Activated T-cell treated with anti-CD3 and anti-CD28 coated beads, Interleukin-2, amount 50 U/mL, for 4 hours (primary cell): ENCODE measurements at places on chromosomes 12 and 14. TPM values are rescaled to one million over a fixed set of nuclear protein-coding genes. Genes with fewer than 3 reads are reported as not detected.
A peak's percentile ranks its signal among the peaks of the same experiment; 100 is the strongest.

- no peak for DNase-seq
Observed at GRCh38 chr12:107275530-107275929, 182.2 kb upstream of the CRY1 start.

DNA sequence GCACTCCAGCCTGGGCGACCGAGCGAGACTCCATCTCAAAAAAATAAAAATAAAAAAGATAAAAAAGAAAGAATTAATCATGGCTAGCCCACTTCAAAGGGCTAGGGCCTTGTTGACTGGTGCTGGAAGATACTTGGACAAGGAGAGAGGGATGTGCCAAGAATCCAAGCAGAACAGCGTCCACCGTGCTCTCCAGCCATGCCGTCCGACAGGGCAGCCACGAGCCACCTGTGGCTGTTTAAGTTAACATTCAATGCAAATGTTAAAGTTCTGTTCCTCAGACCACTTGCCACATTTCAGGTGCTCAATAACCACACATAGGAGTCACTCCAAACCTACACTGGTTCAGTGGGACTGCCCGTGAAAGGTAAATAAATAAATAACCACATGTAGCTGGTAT is 21.4 kb downstream of the SLC6A13 start:
- DNase-seq: no peak

GRCh38 chr12:87509237-87509820 is 519.9 kb downstream of the C12orf50 start:
- DNase-seq: no peak

DNA sequence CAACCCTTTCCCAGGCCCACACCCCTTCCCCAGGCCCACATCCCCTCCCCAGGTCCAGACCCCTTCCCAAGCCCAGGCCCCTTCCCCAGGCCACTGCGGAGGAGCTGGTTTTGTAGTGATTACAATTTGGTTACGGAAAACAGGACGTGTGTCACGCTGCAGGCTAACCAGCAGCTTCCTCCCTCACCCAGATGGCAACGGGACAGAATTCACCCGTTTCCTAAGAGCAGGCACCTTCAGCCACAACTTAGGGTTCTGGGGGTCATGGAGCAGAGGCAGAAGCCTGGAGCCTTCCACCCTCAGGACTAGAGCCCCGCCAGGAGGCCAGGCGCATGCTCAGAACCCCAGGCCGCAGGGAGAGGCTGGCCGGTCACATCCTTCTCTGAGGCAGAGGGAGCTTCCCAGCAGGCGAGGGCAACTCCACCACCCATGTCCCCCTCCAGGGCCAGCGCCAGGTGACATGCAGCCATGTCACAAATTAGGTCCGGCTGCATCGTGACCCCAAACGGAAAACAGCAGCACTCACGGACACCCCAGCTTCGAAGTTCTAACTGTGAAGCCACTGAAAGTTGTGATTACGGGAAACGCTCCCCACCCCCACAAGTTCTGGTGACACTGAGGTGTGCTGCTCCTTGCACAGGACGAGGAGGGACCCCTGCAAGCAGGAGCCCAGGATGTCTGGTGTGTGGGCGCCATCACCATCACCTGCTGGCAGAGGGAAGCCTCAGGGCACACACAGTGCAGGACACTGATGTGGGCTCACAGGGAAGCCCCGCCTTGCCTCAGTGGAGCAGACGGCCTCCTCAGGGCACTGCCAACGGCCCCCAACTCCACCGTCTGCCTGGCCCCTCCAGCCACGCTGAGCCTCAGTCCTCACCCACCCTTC is 7.7 kb downstream of the BRF1 start:
- no peak for DNase-seq

- DNase-seq: no peak
Observed at GRCh38 chr14:90883782-90884181, 67.6 kb upstream of the TTC7B start.

DNA sequence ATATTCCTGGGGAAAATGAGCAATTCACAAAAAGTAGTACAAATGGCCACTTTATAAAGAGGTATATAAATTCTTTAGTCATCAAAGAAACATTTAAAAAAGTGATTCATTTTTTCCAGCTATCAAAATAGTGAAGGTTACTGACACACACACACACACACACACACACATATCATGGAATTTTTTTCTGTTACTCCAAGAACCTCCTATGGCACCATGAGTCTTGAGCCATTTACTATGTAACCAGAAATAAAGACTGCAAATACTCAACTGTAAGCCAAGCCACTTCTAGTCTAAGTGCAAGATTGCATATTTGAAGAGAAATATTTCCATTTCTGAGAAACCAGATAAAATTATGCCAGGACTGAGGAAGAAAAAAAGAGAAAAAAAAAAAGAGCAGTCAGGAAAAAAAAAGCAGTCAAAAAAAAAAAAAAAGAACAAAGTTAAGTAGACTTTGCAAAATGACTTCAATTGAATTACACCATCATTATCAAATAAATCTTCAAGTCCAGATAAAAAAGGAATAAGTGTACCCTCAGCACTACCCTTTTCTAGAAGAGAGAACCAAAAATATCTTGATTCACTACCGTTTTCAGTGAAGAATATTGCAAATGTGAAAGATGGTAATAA is 275.7 kb downstream of the DAD1 start:
- no peak for DNase-seq

DNA sequence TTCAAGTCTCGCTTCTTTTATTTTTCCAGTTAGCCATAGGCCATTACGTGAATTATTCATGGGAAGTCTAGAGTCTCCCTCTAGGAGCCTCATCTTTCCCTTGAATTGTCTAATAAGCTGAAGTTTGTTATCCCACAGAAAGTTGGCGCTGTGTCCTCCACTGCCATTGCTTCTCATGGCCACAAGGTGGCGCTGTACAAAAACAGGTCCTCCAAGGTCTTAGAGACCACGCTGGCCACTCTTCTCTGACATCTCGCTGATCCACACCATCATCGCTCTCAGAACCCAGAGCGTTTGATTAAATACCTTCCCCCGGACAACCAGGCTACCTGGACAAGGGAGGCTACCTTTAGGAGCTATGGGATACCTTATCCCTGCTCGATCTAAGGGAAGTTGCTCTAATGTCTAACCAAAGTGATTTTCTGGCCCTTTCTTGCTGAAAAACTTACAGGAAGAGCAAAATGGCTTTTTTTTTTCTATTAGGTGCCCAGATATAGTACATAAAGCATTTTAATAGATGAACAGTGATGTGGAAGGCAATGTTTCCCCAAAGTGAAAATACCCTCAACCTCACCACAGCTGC is 110.0 kb downstream of the CCDC60 start:
- DNase-seq: no peak

DNA sequence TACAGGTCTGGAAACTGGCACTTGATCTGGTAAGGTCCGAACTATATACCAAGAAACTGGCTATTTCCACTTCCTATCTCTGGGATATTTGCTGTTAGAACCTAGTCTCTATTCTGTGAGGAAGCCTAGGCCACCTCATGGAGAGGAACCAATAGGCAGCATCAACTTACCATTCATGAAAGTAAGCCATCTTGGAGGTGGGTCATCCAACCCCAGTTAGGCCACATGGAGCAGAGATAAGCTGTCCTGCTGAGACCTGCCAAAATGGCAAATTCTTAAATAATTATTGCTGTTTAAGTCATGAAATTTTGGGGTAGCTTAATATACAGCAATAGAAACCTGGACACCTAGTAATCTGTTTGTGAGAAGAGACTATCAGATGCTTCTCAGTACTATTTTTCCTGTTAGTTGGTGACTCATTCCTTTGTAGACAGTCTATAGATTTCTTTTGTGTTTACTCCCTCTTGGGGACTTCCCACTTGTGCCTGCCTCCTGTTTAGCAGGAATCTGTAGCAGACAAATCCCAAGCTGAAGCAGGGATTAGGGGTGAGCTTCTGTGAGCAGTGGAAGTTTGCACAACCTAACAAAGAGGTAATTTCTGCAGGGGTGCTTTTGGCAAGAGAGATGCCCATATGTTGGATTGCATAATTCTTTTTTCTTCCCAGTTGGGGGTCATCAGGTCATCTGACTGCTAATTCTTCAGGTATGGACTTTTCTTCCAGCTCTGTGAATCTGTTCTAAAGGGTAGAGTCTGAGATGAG is 136.8 kb downstream of the IGF1 start:
- no peak for DNase-seq

GRCh38 chr14:96902004-96902403 is 104.8 kb downstream of the VRK1 start:
- DNase-seq: no peak

GRCh38 chr12:48027183-48028002 is 23.1 kb upstream of the COL2A1 start:
- DNase-seq: no peak

DNA sequence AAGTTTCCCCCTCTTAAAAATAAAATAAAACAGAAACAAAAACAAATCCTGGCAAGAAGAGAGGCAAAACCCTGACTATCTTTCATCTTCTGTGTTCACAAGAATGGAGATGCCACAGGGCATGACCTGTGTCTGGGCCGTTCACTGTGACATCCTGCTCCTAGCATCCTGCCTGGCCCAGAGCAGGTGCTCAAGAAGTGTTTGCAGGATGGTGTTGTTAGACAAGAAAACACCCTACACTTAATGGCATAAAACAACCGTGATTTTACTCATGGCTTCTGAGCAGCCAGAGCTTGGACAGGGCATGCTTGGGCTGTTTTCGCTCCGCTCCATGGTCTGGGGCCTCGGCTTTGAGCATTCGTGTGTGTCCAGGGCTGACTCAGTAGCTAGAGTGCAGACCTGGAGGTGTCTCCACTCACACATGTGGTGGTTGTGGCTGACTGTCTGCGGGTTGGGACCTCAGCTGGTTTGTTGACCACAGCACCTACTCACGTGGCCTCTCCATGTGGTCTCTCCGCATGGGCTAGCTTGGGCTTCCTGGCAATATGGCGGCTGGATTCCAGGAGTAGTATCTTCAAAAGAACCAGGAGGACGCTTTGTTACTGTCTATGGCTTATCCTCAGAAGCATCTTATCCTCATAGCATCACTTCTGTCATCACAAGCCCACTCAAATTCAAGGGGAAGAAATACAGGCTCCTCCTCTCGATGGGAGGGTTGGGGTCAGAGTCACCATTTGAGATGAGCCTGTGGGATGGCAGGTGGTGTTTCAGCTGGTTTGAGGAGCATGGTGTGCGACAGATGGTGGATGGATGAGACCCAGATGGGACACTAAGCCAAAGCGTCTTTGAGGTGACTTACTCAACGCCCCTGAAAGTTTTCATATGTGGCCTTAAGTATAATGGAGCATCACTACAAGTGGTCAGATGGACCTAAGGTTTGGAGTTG is 33.2 kb upstream of the FZD10 start:
- no peak for DNase-seq

Gene HAL
- 1.2 TPM for total RNA-seq

DNA sequence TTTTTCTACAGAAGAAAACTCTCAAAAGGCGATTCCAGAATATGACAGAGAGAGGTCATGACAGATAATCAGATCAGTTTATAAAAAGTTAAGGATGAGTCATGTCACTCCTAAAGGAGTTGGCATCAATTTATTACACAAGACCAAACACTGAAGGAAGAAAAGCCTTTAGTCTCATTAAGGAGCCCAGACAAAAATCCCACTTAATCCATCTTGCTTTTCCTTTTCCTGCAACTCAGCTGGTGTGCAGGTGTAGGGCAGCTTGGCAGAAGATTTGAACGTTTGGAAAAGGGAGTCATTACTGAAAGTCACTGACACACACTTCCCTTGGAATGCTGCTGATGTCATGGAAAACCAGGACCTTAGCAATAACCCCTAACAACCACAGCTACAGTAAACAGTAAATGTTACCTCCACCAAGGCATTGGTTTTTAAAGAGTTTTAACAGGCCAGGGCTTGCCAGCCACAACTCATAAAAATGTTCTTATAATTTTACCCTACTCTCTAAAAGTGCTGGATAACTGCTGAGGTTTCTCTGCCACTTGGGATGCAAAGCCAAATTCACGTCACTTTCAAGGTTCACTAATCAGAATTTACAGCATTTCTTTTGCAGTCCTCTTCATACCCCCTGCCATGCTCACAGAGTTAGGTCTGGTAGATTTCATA is 320.6 kb downstream of the RAD51B start:
- DNase-seq: no peak

Gene SDR39U1
- 52.6 TPM for total RNA-seq

DNA sequence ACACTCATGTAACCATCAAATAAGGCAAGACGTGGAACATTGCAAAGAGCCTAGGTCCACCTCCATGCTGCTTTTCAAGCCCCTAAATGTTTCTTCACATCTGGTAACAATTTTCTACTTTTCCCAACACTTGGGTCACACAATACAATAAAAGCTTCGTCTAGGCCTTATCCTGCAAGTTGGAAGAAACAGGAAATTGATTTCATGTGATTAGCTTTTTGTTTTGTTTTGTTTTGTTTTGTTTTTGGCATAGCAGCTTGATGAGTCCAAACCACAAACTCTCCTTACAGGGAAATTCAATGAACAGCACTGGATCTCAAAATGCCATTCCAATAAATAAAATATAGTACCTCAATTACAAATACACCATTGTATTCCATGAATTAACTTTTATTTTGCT is 19.3 kb downstream of the TAS2R50 start:
- no peak for DNase-seq

GRCh38 chr12:46891306-46891705 is 65.5 kb upstream of the SLC38A4 start:
- no peak for DNase-seq

Gene HSPB8
- not detected for total RNA-seq

GRCh38 chr12:25286837-25287236 is 36.1 kb upstream of the KRAS start:
- no peak for DNase-seq

DNA sequence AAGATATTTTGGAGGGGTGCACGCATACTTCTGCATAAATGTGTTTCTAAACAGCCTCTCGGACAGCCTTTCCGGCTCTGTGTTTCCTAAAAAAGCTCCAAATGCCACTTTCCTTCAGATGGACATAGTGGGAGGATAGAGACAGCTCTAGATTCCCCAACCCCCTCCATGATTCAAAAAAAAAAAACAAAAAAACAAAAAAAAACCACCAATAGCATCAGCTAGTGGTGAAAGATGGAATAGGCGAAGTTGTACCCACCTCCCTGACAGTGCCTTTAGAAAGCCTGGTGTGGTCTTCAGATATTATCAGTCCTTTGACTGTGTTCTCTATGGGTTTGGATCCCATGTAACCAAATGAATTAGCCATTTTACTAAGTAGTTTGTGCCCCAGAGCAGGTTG is 94.1 kb downstream of the PHETA1 start:
- DNase-seq: no peak

- DNase-seq: peak; percentile 91
Observed at GRCh38 chr12:49336645-49337584, at the start of gene C1QL4. Gene C1QL4, minus strand, starts transcription at chr12:49337188. Its CDS starts 711 bp downstream, at chr12:49336477.

DNA sequence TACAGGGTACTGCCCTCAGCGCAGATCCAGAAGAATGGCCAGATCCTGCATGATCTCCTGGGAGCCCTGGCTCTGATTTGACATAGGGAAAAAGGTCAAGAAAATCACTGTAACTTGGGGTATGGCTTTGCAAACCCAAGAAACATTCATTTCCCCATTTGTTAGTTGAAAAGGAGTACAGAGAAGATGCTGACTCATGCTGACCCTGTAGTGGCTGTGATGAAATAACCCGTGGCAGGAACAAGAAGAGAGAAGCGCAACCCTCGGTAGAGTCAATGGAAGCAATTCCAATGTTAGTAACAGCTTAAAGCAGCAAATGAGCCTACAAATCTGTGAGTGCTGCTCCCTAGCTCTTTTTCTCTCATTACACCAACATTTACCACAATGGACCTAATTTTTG is 281.6 kb upstream of the NPAS3 start:
- no peak for DNase-seq

- DNase-seq: no peak
Observed at GRCh38 chr14:77691259-77691658, 16.6 kb downstream of the ALKBH1 start.

Gene TBC1D30
- total RNA-seq: 0.81 TPM
